ENCODE measurements at places on chromosomes 4 and X.

DNA sequence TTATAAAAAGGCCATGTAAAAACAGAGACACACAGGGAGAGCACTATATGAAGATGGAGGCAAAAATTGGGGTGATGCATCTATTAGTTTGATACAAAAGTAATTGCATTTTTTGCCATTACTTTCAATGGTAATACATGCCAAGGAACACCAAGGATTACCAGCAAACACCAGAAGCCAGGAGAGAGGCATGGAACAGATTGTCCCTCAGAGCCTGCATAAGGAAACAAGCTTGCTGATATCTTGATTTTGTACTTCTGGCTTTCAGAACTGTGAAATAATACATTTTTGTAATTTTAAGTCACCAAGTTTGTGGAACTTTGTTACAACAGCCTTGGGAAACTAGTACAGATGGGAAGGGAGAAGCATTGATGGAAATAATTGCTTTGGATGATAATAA lies 45.6 kb upstream of the BOD1L1 start:
- DNase-seq = no peak

DNA sequence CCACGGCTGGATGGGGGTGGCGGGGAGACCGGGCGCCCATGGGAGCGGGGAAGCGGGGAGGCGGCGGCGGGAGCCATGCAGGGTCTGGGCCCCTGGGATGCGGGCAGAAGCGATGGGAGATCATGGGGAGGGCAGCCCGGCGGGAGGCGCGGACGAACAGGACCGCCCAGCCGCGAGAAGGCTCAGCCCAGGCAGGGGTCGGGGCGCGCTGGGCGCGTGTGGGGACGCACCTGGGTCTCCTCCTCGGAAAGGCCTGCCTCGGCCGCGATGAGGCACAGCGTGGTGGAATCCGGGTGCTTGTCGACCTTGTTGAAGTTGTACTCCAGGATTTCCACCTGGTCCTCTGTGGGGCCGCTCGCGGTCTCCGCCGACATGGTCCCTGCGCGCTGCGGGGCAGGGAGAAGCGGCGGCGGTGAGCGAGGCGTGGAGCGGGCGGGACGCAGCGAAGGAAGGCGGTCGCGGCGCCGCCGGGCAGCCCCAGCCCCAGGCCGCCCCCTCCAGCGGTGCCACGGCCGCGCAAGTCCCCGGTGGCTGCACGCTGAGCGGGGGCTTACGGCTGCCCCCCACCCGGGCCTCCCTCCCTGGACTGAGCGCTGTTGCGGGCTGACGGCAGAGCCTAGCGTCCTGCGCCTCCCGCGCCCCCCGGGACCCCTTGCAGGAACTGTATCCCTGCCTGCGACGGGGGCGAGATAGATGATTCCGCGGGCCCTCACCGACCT lies 25.3 kb downstream of the HOPX start:
- peak; percentile 36 for DNase-seq

DNA sequence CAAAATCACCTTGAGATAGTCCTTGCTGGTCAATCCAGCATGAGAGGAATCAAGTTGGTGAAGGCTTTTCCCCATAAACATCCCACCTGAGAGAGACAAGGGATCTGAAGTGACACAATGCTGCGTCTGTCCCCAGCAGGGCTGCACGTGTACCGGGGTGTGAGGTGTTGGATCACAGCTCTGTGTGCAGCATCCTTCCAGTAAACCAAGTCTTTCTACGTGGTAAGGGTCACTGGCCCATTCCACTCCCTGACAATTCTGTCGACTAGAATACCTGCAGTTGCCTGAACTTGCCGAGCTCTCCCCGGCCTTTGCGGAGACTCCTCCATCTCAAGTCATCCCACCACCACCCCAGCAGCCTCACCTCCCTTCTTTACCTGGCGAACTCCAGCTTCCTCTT lies 14.8 kb downstream of the HELT start:
- DNase-seq = no peak

DNA sequence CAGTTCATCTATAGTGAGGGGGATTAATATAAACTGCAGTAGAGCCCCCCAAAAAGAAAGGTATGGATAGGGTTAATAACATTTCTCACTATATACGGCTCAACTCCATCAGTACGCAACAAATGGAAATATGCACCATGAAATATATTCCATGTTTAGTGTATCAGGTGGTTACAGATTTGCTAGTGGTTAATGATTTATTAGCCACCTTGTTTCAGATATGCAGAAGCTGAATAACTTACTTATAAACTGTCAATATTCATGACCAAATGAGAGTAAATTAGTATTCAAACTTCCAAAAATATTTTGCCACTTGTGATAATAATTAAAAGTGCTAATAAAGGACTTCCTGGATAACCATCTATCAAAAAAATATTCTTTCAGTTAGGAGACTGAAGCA lies 14.8 kb downstream of the AMTN start:
- no peak for DNase-seq

GRCh38 chr4:92128676-92129075 lies 175.1 kb upstream of the GRID2 start:
- DNase-seq = no peak

DNA sequence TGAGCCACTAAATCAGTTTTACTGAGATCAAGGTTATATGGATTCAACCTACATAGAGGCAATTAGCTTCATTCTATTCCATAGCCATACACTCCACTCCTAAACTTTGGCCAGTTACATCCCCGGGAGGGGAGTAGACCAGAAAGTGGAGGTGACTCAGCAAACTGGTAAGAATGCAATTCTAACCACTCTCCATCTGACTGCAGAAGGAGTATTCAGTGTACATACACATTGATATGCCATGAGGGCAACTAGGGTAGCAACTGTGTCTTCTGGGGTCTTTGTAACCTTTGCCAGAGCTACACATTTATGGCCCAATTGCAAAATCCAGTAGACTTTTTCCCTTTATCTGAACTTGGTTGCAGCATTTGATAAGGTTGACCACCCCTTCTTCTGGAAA lies 7.6 kb downstream of the SLC25A43 start:
- no peak for DNase-seq

DNA sequence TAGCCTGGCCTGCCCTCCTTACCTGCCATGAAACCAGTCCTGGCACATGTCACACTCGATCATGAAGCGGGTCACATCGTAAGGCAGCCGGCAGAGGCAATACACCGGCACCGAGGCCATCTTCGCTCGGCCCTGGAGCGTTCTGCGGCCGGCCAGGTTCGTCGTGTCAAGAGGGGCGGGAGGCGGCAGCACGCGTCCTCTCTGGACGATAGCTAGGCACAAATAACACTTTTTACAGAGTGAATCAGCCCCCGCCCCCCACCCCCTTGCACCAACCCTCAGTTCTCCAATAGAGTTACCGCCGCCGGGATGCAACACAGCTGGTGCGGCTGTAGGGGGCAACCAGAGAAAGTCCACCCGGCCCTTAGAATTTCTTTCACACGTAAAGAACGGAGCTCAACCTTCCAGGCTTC lies 1.7 kb downstream of the PHF8 start:
- DNase-seq = peak; percentile 39

DNA sequence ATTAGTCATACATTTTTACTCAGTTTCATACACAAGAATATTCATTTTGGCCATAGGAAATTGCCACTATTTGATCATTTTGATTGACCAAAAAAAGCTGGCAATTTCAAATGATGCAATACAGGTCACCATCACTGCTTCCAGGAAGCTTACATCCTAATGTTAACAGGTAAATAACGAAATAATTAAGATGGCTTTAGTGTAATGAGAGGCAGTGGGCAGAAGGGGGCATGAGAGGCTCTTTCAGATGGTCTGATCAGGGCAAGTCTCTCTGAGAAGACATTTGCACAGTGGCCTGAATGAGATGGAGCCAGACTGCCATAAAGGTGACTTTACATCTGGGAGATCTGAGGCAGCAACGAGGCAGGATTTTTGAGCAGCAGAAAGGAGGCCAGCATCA lies 170.7 kb downstream of the SLIT2 start:
- peak; percentile 25 for DNase-seq

- peak; percentile 51 for DNase-seq
Observed at GRCh38 chrX:151396042-151396824, 773 bp upstream of the VMA21 start.

DNA sequence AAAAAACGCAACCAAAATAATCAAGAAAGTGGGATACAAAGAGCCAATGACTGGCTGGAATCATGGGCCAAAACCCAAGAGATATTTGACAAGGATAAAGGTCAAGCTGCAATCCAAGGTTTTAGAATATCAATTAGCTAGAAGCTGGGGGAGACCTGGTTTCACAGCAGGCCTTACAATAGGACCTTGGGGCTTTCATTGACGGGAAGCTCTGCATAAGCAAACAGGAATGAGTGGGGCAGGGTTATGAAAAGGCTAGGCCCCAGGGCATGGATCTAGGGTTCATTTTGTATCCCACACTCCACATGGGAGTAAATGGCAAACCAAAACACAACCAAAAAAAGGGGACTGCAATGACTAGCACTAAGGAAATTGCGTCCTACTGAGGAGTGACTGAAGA lies 215.3 kb downstream of the HS6ST2 start:
- DNase-seq = no peak

DNA sequence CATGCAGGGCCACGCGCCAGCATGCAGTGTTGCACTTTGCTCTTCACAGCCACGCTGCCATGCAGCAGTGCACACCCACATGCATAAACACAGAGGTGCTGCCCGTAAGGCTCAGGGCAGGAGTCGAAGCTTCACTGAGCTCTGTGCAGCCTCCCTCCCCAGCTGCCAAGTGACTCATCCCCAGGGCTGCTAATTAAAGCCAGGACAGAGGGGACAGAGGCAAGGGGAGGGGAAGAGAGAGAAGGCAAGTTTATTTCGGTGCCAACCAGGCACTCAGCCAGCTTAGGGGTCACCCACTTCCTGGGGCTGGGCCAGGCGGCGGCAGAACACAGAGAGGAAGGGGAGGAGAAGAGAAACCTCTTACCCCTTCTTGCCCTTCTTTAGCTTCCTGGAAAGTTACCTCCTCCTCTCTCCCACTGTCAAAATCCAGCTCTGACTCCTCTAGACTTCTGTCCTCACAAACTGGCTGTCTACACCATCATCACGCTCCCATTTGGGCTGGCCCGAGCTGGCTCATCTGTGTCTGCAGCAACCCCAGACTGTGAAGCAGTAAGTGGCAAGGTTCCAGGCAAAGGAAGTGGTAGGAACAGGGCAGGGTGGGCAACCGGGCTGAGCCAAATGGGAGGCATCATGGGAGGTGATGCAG lies 6.2 kb upstream of the IQSEC2 start:
- peak; percentile 24 for DNase-seq

DNA sequence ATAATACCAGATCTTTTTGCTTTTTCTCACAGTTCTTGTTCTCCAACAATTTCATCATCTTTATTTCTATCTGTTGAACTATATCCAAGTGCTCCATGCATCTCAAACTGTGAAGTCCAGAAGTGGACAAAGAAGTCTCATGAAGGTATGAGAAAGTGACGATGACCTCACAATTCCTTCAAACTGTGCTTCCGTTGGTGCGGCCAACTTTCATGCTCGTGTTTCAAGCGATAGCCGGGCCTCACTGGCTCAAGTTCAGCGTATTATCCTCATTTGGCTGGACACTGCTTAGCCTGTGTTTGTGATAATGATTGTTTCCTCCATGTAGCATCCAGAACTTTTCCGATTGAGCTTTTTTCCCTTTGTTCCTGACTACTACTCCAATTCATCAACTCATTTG lies 143.1 kb downstream of the PALLD start:
- no peak for DNase-seq

- DNase-seq = no peak
Observed at GRCh38 chr4:147247579-147247978, 233.3 kb upstream of the EDNRA start.

DNA sequence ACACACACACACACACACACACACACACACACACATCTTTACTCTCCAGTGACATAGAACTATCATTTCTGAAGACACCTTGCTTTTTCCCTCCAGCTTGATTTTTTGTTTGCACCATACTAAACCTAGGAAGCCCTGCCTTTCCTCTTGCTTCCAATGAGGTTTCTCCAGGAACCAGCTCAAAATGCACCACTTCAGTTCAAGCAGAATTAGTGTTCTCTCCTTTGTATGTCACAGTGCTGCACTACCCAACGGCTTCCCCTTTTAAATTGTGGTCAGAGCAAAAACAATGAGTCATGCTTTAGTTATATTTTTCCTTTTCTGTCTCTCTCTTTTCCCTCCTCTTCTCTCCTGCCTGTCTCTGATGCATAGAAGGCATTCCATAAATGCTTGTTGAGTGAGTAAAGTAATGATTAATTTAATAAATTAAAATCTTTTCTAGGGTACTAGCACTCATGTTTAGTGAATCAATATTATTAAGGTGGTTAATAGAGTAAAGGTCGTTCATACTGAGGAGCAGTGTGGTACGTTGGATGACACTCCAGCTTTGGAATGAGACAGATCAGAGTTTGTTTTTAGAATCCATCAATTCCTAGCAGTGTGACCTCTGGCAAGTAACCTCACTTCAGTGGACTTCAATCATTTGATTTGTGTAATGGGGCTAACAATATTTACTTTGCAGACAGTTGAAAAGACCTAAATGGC lies 5.9 kb downstream of the RTL3 start:
- no peak for DNase-seq

GRCh38 chrX:130091980-130092522 lies 18.2 kb downstream of the ELF4 start:
- DNase-seq = peak; percentile 80

Data from stimulated activated CD4-positive, alpha-beta T cell treated with anti-CD3 and anti-CD28 coated beads, Interleukin-2, amount 100 ng/mL, for 24 hours (primary cell).